ENCODE measurements at places on chromosomes 13 and 19. TPM values are rescaled to one million over a fixed set of nuclear protein-coding genes. Genes with fewer than 3 reads are reported as not detected.

Gene EDDM13
- not detected for total RNA-seq

Gene NCCRP1
- total RNA-seq, result 1.4 TPM

Gene NXNL1
- not detected for total RNA-seq

Gene HCN2
- total RNA-seq, result 2.4 TPM

Gene IGFL3
- total RNA-seq, result not detected

Gene IGFL2
- 35.6 TPM for total RNA-seq

Gene CYP2S1
- 1.2 TPM for total RNA-seq

Gene PTGIR
- total RNA-seq, result 22.6 TPM

Gene TNNT1
- total RNA-seq, result 0.72 TPM

Gene PRSS57
- not detected for total RNA-seq

Gene MBD3L3
- 1.9 TPM for total RNA-seq

Gene PLK5
- total RNA-seq, result not detected

Gene ZNF578
- total RNA-seq, result 9.4 TPM

Gene NKPD1
- total RNA-seq, result 0.48 TPM

Gene CYP4F12
- total RNA-seq, result 9.6 TPM

Gene B3GNT3
- 0.72 TPM for total RNA-seq

Gene ZNF430
- total RNA-seq, result 24.6 TPM

Gene ZNF563
- 8.2 TPM for total RNA-seq

Gene CDC42EP5
- 104 TPM for total RNA-seq

Gene LHB
- not detected for total RNA-seq

Gene VSIG10L
- 1.2 TPM for total RNA-seq

Gene CBY2
- 2.2 TPM for total RNA-seq

Gene NOTCH3
- total RNA-seq, result 58.0 TPM

Gene LRRC63
- 0.72 TPM for total RNA-seq

Gene LILRA1
- total RNA-seq, result 1.4 TPM

Gene TJP3
- not detected for total RNA-seq

Measured in umbilical cord (tissue), 2 donors.